NCI-H524 treated with DMSO at 0.1 percent for 48 hours (cell line): ENCODE measurements at places on chromosomes 13 and 19.

- DNase-seq = no peak
Measured at GRCh38 chr19:8331263-8331845, 10.1 kb downstream of the RPS28 start.

DNA sequence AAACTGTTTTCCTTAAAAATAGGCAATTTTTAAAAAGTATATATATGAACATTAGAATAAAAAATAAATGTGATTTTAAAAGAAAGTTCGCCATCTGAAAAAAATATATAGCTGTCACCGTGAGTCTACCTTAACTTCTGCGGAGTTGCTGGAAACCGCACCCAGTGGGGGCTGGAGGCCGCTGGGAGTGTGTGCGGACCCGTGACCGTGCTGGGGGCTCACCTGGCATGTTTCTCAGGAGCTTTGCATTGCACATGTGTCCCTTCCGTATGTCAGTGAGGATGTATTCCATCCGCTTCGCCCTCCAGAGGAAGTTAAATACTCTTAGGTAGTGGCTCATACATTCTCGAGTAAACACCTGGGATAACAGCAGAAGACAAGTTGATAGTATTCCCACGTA, 71.7 kb downstream of the TUBGCP3 start:
- no peak for DNase-seq

DNA sequence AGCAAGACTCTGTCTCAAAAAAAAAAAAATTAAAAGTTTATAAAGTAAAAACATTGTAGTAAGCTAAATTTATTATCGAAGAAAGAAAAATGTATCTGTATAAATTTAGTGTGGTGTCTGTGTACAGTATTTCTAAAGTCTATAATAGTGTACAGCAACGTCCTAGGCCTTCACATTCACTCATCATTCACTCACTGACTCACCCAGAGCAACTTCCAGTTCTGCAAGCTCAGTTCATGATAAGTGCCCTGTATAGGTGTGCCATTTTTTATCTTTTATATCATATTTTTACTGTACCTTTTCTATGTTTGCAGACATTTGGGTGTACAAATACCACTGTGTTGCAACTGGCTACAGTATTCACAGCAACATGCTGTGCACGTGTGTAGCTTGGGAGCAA, 118.1 kb downstream of the TNFRSF19 start:
- DNase-seq = no peak

GRCh38 chr13:113063091-113063491, 42.5 kb upstream of the F7 start:
- DNase-seq = no peak

GRCh38 chr13:39955560-39955959, 300.1 kb downstream of the COG6 start:
- DNase-seq = no peak

- DNase-seq = no peak
Measured at GRCh38 chr19:5171711-5172110, 168.9 kb downstream of the PTPRS start.

- DNase-seq = no peak
Measured at GRCh38 chr13:29496241-29496712, 99.2 kb downstream of the SLC7A1 start.

- no peak for DNase-seq
Measured at GRCh38 chr19:29188289-29189032, 24.5 kb downstream of the UQCRFS1 start.

DNA sequence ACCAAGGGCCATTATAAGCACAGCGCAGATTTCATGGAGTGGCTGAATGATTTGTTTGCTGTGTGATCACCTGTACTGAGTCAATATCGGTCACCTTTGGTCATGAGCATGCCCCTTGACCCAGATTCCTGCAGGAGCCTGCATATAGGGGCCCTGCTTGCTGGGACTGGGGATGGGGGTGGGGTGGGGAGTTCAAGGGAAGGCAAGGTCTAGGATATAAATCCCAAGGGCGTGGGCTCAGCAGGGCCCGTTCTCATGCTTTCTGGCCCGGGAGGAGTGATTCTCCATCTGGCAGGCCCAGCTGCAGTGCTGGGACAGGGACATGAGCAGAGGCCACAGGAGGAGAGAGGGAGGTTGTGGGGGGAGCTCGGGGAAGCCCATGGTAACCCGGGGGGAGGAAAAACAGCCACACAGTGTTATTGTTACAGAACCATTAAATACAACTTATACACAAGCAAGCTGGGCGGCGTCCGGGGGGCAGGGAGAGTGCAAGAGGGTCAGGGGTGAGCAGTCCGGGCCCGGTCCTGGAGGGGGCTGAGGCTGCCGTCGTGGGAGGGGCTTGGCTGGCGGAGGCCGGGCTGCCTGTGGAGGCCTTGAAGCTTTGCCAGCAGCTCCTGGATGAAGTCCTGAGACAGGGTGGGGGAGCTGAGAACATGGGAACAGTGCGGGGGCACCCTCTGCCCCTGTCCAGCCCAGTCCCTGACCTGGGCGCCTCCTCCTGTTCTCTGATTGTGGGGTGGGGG, 5.2 kb downstream of the PPP1R14A start:
- DNase-seq = peak; percentile 68

DNA sequence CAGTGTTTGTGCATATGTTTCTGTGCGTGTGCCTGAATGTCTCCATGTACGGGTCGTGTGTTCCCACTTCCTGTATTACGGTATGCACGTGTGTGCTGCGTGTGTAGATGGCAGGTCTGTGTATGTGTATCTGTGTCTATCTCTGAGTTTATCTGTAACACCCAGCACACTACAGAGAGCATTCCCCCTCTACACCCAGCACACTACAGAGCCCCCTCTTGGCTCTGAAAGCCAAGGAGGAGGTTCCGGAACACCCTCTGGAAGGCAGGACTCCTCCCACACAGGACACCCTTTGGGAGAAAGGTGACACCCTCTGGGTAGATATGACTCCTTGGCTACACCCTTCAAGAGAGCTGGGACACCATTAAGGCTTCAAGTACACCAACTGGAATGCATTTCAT, 2.1 kb upstream of the ERFL start:
- no peak for DNase-seq
